ENCODE measurements at places on chromosomes 4 and X.

DNA sequence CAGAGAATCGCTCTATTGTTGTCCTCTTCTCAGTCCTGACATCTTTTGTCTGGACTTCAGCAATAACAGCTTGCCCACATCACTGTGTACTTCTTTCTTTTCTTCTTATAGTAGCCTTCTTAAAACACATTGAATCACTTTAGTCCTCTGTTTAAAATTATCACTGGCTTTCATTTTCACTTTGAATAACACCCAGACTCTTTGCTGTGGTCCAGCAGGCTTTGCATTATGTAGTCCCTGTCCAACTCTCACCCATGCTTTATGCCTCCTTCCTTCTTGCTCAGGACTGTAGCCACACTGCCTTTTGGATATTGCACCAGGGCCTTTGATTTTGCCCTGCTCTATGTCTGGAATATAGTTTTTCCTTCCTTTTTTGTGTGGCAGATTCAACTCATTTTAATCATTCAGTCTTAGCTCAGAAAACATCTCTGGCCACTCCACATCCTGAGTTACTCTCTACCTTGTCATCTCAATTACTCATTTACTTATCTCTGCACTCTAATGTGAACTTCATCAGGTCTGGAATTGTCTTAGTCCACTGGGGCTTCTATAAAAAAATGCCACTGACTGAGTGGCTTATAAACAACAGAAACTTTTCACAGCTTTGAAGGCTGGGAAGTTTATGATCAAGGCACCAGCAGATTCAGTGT is 168.2 kb downstream of the C4orf33 start:
- DNase-seq: no peak

- DNase-seq: peak; percentile 65
These were observed 4.6 kb upstream of the SOWAHD start for GRCh38 chrX:119753639-119754257.

DNA sequence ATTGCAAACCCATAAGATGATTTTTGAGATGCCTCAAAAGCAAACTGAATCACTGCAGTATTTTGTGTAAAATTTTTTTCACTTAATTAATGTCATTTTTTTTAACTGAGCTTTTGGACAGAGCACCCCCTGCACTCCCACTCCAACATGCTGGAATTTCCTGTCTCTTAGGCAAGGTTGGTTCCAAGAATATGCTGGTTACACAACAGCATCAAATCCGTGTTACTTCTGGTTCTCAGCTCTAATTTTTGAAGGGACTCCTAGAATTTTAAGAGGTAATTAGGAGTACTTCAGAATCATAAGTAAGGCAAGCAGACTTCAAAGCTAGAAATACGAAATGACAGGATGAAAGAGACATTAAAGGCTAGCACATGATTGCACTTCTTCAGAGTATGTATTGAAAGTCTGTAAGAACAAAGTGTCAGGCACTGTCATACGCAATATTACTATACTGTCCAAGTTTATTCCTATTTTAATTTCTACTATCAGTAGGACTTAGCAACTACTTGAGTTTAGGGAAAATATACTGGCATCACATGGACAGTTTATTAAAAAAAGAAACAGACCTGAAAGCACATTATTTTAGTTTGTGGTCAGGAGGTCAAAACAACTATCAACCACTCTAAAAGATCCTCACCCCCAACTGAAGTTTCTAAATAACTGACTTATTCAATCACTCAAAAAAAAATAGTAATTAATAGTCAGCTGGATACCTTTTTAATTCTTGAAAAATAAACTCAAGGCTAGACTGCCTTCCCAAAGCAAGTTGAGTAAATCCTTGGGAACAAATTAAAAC is 1.6 kb upstream of the JCHAIN start:
- DNase-seq: no peak

DNA sequence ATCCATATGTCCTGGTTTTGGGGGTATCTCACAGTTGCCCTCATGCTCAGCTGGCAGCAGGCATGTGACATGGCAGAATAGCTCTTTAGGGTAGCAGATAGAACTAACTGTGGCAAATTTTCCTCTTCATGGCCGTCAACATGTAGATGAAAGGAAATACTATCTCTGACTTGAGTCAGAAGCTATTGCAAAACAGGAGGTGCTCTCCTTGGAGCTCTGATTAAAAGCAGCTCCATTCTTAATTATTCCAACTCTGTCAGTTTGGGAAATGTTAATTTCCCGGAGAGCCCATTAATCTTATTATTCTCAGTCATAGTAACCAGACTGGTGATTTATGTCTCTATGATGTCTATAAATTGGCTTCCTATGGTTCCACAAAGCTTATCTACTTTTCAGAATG is 18.2 kb downstream of the IL13RA1 start:
- no peak for DNase-seq

DNA sequence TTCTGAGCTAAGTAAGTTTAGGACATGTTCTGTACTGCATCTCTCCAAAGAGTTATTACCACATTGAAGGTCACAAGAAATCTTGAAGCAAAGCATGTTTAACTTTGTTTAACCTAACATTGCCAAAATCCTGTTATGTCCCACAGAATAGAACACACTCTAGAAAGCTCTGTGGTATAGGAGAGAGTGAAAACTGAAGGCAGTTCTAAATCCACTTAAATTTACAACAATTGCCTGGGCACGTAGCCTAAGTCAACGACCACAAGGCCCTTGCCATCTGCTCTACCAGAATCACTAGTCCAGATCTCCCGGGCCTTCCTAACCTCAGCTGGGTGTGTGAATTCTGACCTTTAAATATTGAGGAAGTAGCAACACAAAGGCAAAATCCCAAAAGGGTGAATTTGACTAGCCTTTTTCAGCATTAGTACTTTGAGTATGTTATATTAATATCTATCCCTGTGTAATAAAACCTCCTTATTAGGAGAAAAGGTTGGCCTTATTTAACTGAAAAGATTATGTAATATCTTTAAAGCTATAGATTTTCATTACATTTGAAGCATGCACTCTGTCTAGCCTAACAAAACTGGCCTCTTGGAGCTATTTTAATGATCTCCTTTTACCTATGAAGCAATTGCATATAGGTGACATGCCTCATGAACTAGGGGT is 4.5 kb upstream of the MAML3 start:
- peak; percentile 57 for DNase-seq

GRCh38 chr4:53782458-53782845 is 191.2 kb upstream of the LNX1 start:
- DNase-seq: peak; percentile 7

GRCh38 chr4:25155947-25156346 is 4.3 kb downstream of the SEPSECS start:
- DNase-seq: no peak

DNA sequence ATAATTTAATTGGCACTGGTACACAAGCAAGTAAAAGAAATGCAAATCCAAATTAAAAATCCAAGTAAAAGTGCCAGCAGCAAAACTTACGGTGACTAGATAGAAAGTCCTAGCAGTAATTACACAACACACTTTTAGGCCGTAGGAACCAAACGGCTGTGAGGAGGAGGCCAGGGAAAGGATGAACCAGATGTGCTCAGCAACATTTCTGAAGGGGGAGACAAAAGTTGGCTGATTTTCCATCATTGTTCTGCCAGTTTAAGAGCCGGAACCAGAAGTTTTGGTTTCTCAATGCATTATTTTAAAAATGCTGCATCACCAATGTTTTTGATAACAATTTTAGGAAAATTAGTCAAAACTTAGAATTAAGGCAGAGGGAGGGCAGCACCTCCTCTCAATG is 68.7 kb upstream of the ENPP6 start:
- no peak for DNase-seq

- no peak for DNase-seq
These were observed 147.2 kb upstream of the DKK2 start for GRCh38 chr4:107183155-107183774.

GRCh38 chrX:108126661-108127060 is 35.1 kb downstream of the ATG4A start:
- no peak for DNase-seq

GRCh38 chr4:17535906-17536305 is 20.9 kb downstream of the CLRN2 start:
- no peak for DNase-seq

GRCh38 chrX:154793084-154793795 is 12.0 kb downstream of the MPP1 start:
- no peak for DNase-seq

- no peak for DNase-seq
These were observed 269.8 kb downstream of the BCOR start for GRCh38 chrX:39827951-39828350.

GRCh38 chr4:88062843-88063242 is 55.4 kb downstream of the PKD2 start:
- DNase-seq: no peak

DNA sequence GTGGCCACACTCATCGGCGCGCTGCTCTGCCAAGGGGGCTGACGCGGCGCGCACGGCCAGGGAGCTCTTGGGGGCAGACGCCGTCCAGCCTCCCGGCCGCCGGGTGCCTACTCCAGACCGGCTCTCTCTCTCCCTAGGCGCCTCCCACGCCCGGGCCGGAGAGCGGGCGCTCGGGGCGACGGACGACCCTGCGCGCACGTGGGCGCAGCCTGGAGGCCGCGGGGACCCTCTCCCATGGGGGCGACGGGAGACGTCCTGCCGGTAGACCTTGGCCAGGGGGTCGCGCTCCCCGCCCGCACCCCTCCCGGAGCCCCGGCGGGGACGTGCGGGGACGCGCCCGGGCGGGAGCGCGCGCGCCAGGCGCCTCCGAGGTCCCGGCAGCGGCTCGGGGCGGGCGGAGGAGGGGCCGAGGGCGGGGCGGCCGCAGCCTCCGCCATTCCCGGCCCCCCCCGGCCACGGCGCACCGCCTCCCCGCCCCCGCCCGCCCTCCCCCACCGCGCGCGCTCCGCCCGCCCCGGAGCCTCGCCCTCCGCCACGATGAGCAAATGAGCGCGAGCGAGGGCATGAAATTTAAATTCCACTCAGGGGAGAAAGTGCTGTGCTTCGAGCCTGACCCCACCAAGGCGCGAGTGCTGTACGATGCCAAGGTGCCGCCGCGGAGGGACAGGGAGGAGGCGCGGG is at the start of gene MSL3:
Gene MSL3, plus strand, starts transcription at position 519 of the 681 bp plus-strand sequence. Its CDS starts 27 bp downstream, at position 546.
- DNase-seq: peak; percentile 31

GRCh38 chrX:108250654-108251579 is 159.3 kb downstream of the ATG4A start:
- DNase-seq: no peak

- no peak for DNase-seq
These were observed 7.9 kb downstream of the NDNF start for GRCh38 chr4:121064482-121064881.

GRCh38 chrX:114715096-114715495 is 131.2 kb downstream of the HTR2C start:
- no peak for DNase-seq

DNA sequence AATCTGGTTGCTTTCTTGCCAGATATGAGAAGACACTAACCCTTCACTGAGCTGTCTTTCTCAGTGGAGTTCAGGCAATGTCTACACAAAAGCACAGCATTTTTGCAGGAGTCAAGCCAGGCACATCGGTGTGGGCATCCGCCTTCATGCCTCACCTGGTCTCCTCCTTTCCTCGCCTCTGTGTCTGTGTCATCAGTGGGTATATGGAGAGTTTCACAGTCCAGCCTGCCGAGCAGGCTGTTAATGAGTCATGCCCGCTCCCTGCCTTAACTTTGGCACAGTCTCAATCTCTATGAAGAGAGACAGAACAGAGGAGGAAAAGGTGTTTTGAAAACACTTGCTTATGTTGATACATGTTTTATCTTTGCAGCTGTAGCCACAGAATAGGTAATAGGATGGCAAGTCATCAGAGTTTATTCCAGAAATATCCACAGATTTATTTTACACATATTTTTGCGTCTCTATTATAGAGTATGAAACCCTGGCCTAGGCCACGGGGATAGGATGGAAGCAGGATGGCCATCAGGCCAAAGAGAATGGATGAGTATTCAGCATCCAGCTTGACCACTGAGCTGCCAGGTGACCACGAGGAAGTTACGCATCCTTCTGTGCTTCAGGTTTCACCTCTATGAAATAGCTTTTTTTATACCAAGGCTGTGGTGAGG is 32.8 kb upstream of the MAML3 start:
- peak; percentile 48 for DNase-seq

DNA sequence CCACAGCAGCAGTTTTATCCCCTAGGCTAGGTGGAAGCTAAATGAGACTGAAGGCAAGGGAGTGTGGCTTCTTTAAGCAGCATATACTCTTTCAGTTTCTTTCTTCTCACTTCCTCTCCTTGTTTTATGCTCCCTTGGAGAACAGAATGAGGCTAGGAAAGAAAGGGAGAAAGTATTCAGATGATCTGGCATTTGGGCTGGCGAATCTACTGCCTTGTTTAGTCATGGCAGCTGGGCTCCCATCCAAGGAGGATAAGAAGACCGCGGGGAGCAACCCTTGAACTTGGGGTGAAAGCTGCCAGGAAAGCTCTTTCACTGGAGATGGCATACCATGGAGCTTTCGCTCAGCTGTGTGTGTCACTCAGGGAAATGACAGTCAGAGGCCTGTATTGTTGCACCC is 72.1 kb downstream of the ARHGEF38 start:
- no peak for DNase-seq

DNA sequence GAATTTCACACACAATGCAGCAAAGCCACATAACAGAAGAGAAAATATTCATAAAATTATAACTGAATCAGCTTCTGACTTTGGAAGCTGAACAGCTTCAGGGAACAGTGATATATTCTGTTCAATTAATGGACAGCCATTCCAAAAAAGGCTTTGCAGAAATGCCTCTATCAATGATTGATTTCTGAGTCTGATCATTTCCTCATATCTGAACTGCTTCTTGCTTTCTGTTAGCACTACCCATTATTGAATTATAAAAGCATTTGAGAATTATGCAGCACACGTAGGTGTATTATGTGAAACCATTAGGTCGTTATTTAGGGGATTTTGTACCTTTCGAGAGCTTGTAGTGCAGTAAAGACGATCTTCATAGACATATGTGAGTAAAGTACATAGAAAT is 159.6 kb downstream of the STIM2 start:
- no peak for DNase-seq

DNA sequence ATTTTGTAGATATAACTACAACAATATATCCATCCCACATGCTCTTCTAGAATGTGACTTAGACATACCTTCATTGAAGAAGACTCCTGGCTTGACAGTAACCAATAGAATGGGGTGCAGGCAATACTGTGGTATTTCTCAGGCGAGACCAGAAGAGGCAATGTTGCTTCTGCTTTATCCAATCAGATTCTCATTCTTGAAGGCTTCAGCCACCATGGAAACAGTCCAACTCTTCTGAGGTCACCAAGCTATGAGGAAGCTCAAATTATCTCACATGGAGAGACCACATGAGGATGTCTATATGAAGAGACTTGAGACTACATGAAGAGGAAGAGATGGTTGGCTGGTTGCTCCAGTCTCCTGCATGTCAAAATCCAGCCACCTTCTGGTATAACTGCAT is 469.9 kb downstream of the PCDH10 start:
- DNase-seq: no peak

DNA sequence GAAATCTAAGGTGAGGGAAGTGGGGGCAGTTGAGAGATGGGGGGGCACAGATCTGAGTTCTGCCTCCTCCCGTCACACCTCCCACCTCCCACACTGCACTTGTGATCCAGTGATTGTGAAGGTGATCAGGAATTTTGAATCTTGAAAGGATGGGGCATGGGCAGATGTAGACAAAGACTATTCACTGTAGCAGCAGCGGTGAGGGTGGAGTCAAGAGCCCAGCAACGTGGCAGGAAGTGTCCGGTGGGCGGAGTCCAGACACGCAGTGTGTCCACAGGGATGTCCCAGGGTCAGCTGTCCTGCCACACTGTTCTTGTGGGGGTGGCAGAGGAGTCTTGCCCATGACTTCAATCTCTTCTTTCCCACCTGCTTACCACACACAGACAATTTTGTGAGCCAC is 330.5 kb upstream of the GALNT7 start:
- no peak for DNase-seq

- DNase-seq: no peak
These were observed 474.0 kb upstream of the TECRL start for GRCh38 chr4:64883087-64883807.

GRCh38 chr4:7812231-7812857 is 127.3 kb downstream of the AFAP1 start:
- DNase-seq: no peak
